ENCODE measurements at places on chromosomes 5 and 9.

DNA sequence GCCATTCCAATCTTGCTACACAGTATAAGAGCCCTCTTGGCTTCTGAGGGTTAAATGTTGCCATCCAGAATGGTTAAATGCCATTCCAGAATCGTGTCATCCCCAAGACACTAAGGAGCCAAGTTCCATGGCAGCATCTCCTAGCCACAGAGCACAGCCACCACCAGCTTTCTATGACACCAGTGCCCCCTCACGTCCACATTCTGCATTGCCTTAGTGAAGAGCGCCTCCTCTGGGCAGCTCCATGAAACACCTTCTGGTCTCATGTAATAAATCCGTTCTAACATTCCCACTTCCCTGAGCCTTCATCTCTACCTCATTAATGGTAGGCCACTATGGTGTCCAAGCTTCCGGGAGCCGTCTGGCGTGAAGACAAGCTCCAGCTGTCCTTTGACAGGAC, 12.4 kb downstream of the CBY3 start:
- DNase-seq: no peak

DNA sequence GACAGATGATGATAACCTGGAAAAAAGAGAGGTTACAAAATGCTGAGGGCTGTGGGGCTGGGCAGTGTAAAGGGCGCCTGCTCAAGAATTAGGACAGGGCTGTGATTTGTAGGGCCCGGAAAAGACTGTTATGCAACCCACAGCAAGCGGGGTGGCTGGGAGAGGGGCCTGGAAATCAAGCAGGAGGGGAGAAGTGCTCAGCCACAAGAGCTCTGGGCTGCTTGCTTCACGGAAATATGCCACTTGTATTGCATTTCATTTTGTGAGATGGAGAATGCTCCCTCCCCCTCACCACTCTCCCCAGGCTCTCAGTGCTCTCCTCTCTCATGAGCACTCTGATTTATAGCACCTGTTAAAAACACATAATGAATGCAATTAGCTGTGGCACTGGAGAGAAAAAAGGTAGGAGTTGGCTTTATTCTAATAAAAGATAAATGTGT, 8.4 kb upstream of the HAND1 start:
- no peak for DNase-seq

- no peak for DNase-seq
These were observed 20.2 kb downstream of the NIPSNAP3B start for GRCh38 chr9:104784098-104784497.

GRCh38 chr5:116504593-116505166, 69.9 kb downstream of the SEMA6A start:
- no peak for DNase-seq

GRCh38 chr9:84435902-84436301, 95.3 kb upstream of the SLC28A3 start:
- DNase-seq: no peak

DNA sequence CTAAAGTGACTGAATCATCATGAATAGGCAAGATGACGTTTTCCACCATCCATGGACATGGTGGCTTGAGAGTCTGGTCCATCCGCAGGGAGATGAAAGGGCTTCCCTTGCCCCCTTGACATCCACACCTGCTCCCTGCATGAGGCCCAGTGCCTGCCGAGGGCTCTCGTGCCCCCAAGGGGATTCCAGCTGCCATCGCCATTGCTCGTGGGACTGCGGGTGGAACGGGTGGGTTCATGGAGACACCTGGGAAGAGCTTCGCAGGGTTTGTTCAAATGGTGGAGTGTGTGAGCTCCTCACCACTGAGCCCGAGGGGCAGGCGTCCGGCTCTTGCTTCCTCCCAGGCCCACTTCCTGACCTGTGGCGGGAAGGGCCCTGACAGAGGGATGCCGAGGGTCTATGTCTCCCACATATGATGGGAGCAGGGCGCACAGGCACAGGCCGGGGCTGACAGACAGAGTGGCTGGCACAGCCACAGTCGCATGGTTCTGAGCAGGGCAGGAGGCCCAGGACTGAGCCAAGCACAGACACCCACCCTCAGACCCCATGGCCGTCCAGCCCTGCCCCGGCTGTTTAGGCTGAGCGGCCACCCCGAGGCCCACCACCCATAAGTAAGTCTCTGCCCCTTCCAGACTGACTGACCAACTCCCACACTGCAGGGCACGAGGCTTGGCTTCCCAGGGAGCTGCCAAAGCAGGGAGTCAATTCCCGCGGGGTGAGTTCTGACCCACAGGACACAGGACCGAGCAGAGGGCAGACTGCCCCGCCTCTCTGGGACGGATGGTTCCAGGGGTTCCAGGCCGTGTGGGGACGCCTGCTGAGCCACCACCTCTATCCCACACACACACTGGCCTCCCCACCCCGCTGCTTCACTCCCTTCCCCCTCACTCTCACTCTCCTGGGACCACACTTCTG, 70.0 kb upstream of the PPP1R26 start:
- DNase-seq: no peak

GRCh38 chr5:57850109-57850508, 367.5 kb upstream of the ACTBL2 start:
- DNase-seq: no peak
